ENCODE measurements at places on chromosomes 2 and 18.

- DNase-seq = no peak
Measured at GRCh38 chr2:172373766-172374165, 53.6 kb upstream of the ITGA6 start.

GRCh38 chr2:143675021-143675420 lies 545.8 kb downstream of the ARHGAP15 start:
- DNase-seq = no peak

- no peak for DNase-seq
Measured at GRCh38 chr2:89833116-89833779, 1141.8 kb downstream of the RPIA start.

GRCh38 chr18:58714259-58714658 lies 43.0 kb downstream of the MALT1 start:
- no peak for DNase-seq
